Smooth muscle cell of bladder (primary cell): ENCODE measurements at places on chromosomes 12 and 14. TPM values are rescaled to one million over a fixed set of nuclear protein-coding genes. Genes with fewer than 3 reads are reported as not detected.

Gene UTP20
- total RNA-seq, result 9.1 and 11.4 TPM in 2 replicates

Gene SLC8A3
- under 0.01 and 0.18 TPM in 2 replicates for total RNA-seq

Gene GOLGA5
- 48.8 and 50.3 TPM in 2 replicates for total RNA-seq

Gene PLEKHD1
- under 0.01 and 0.09 TPM in 2 replicates for total RNA-seq

Gene PROX2
- total RNA-seq, result not detected in 2 replicates

Gene FBLN5
- total RNA-seq, result 35.4 and 46.7 TPM in 2 replicates

Gene ERBB3
- total RNA-seq, result 0.28 TPM in 2 replicates
